ENCODE measurements at places on chromosomes 2 and 18. TPM values are rescaled to one million over a fixed set of nuclear protein-coding genes. Genes with fewer than 3 reads are reported as not detected.

GRCh38 chr2:190343089-190343535, 277 bp upstream of the INPP1 start:
- no peak for DNase-seq

DNA sequence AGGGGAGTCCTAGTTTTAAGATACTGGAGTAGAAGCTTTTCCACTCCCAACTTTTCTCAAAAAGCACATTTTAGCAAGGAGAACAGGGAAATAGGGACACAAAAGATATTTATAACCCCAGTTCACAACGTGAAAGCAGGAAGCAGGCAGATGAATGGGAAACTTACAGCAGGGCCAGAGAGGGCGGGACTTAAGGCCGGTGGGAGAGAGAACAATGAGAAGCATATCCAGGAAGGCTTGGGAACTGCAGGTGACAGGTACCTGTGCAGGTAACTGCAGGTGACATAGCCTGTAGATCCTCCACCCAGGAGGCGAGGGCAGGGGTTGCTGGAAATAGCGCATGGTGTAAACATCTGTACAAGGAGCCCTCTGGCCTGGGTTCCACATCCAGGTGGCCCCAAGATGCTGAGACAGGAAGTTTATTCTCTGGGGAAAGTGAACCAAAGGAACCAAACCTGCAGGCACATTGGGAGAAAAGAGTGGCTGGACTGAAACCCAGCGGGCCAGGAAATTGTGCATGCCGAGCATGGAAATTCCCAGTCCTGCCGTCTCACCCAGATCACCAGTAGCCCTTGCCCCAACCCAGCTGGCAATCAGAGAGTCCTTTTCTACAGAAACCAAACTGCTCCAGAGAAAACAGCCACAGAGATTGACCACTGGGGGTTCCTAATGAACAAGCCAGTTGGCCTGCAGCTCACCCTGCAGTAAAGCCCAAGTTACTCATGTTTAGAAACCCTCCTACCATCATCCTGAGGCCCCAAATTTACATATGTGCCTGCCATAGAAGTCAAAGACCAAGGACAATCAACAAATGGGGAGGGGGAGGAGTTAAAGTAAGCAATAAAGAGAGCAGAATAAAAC, 24.3 kb upstream of the COL6A3 start:
- DNase-seq = no peak

DNA sequence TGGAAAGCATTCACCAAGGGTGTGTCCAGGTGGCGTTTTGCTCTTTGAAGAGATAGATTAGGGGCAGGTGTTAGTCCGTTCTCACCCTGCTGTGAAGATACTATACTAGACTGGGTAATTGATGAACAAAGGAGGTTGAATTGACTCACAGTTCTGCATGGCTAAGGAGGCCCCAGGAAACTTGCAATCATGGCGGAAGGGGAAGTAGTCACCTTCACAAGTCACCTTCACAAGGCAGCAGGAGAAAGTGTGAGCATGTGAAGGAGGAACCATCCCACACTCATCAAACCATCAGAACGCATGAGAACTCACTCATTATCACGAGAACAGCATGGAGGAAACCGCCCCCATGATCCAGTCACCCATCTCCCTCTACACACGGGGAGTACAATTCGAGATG, 135.7 kb upstream of the NFATC1 start:
- no peak for DNase-seq

DNA sequence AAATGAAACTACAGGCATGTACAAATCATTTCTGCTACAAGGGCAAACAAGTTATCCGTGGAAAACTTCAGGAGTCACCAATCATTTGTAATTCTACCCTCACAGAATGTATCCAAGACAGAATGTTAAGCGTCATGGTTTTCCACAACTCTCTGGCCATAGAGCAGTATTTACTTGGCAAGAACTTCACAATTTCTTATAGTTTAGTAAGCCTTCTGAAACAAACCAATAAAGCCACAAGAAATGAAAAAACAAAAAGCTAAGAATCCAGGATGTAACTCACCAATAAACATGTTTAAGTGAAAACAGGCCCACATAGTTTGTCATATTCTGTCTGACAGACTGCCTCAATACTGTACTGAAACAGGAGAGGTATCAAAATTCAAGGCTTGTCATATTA, 70.3 kb downstream of the LNPK start:
- DNase-seq = no peak

The SLC5A7 gene
- 0.33 TPM for total RNA-seq

Measured in upper lobe of left lung (tissue), 6 donors.